Ascending aorta (tissue), 2 donors: ENCODE measurements at places on chromosomes 6 and 20. TPM values are rescaled to one million over a fixed set of nuclear protein-coding genes. Genes with fewer than 3 reads are reported as not detected.

SIRPB1 gene
- total RNA-seq, result 0.43 TPM

ZSCAN23 gene
- total RNA-seq, result not detected

TRIM31 gene
- not detected for total RNA-seq

DNA sequence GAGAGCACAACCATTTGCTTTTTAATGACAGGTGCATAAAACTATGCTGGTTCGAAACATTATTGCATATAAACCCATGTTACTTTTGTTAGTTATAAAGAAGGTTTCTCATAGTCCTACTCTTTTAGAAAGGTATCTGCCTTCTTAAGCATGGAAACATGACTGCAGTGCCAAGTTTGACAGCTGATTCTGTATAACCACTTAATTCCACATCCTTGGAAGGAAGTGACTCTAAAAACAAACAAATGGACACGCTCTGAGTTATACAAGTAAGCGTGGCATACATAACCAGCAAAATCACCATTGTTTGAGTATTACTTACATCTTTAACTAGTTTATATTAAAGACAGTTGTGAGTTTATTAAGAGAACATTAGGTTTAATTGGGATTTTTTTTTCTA, 125.0 kb upstream of the HDGFL1 start:
- no peak for DNase-seq

GRCh38 chr6:131924881-131925474, 26.2 kb downstream of the CCN2 start:
- no peak for DNase-seq

DNA sequence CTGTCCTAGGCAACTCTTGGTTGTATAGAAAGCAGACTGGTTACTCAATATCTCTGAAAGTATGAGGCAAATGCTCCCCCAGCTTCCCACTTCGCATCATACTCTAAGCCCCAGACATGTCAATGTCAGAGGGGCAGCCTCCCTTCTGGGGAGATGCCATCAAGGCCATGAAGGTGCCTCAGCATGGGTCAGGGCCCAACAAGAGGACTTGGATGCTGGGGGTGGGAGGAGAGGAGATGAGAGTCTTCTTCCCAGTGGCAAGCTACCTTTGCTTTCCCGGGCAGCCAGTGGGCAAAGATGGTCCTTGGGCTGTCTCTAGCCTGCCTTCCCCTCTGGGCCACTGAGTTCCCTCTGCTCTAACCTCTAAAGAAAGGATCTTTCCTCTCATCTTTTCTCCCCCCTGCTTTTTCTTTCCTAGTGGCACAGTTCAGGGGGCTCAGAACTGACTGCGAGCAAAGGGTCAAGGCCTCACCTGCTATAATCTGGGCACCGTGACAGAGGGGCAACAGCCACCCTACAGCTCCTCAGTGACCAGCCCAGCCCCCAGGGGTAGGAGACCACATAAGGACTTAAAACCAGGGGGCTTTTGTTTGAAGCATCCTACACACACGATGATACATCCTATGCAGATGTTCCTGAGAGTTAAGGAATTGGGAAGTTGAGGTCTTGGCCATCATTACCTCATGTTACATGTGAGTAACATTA, 26.2 kb downstream of the MOCS1 start:
- DNase-seq, result no peak

DNA sequence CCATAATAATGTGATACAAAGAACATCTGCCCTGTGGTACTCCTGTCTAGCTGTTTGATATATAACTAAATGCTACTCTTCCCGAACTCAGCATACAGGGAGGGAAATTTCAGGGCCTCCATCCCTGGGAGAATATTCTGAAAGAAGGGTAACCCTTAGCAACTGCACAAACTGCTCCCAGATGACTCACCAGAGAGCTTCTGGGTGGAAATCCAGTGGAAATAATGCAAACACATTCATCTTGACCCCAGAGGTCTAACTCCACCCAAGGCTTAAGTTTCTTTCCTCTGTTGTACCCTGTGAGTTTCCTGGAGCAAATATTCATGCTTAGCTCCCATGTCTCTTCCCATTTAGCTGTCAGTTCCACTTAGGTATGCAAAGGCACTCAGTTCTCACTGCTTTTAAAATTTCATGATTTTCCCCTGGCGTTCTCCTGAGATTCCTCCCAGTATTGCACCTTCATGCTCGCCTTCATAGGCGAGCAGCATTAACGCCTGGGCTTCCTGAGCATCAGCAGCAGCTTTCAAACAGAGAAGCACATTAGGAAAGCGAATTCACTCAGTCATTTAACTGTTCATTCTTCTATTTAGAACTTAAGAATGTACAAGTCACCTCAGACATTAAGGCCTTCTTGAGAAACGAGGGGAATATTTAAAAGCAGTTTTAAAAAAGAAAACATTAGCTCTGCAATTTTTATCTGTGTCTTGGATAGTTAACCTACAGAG, 43.8 kb upstream of the LAMA4 start:
- DNase-seq, result no peak

PRR18 gene
- not detected for total RNA-seq
